ENCODE measurements at places on chromosomes 4 and X.

- DNase-seq: no peak
These were observed 19.9 kb downstream of the TMEM164 start for GRCh38 chrX:110022599-110023448.

GRCh38 chr4:143961075-143961474, 55.7 kb upstream of the GYPE start:
- no peak for DNase-seq

- no peak for DNase-seq
These were observed 31.6 kb upstream of the CDKN2AIP start for GRCh38 chr4:183412821-183413220.

DNA sequence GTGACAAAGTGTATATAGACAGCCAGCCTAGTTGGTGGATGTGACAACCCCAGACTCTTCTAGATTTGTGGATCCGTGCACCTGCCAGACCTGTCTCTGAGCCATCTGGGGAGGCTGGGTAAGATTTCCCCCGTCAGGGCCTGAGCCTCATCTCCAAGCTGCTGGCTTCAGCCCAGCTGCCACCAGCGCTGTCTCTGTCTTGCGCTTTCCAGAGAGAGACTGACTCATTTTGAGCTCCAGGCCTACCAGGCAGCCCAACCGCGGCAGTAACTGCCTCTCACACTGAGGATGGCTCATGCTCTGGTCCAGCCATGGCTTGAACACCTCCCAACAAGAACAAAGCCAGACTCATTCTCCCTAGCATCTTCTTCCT, 26.4 kb downstream of the NOP14 start:
- DNase-seq: peak; percentile 67

- peak; percentile 32 for DNase-seq
These were observed 137.3 kb upstream of the RPL34 start for GRCh38 chr4:108483079-108483478.

DNA sequence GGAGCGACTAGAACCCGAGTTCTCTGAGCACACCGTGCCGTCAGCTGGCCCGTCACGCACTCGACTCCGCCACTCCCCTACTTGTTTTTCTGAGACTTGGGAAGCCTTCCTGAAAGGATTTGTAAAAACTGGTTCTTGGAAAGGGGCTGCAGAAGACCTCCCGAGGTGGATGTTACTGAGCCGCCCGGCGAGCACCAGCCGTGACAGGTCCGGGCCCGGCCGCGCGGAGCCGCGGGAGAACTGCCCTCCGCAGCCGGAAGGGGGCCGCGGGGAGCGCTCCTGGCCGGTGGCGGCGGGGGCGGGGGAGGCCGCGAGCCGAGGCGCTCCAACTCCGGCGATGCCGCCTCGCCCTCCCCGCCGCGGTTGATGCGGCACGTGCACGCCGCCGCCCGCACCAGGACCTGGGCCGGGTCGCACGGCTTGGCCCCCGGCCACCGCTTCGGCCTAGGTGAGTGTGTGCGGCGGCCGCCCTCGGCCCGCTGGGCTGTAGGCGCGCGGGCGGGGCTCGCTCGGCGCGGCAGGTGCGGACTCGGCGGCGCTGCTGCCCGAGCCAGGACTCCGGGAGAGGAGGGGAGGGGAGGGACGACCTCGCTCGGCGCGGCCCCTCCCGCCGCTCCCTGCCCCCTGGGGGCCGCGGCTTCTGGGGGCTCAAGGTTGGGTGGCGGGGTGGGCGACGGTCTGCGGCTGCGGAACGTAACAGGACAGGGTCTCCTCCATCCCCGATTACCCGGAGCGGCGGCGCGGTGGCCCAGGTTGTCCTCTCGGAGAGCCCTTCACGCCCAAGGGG, 1.7 kb downstream of the SPRY1 start:
- peak; percentile 40 for DNase-seq

GRCh38 chr4:102994803-102995202, 24.7 kb downstream of the SLC9B1 start:
- DNase-seq: no peak

GRCh38 chr4:2694691-2695090, 61.4 kb downstream of the TNIP2 start:
- DNase-seq: no peak

DNA sequence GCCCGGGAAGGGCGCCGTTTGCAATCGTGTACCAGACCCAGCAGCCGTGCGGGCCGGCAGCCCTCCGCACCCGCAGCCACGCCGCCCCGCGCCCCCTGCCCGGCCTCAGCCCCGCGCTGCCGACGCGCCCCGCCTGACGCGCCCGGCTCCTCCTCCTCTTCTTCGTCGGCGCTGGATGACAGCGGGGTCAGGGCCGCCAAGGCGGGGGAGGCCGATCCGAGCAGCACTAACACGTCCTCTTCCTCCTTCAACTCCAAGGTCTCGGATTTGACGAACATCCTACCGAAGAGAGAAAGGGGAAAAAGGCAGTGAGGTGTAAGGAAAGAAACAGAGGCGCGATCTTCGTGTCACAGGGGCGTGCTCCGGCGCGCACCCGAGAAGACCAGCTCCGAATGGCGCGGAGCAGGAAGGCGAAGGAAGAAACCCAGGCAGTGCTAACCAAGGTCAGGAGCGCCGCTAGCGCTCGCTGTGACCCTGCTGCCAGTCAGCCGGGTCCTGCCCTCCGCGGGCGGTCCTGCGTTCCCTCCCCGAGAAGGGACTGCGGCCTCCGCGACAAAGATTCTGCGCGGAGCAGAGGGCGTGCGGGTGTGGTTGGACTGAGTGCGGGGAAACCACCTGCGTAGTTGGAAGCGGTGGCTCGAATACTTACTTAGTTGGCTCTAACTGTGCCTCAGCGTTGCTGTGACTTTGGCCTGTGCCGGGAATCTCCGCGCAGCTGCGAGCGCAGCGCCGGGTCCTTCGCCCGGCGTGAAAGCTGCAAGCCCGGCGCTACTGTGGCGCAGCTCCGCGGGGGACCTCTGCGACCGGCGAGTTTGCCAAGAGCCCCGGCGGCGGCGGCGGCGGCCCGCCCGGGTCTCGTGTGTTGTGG, 548 bp downstream of the NEUROG2 start:
- no peak for DNase-seq

DNA sequence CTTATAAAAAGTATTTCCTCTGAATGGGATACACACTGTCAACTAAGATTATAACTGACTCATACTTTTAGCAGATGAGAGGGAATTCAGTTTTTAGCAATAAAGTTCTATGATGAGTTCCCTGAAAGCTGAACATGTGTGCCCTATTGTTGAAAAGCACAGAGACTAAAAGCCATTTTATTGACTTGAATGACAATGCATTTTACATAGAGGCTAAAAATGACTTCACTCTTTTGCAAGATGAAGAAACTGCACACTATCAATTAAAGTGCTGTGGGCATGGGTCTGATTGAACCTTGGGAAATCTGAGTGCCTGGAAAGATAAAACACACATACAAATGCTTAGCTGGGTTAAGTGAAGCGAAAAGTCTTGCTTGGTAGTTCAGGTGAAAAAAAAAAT, 633.4 kb downstream of the PDHA2 start:
- DNase-seq: no peak

- DNase-seq: no peak
These were observed 14.9 kb downstream of the IGFBP7 start for GRCh38 chr4:57095245-57095644.

- DNase-seq: no peak
These were observed 30.5 kb downstream of the ZBTB49 start for GRCh38 chr4:4320528-4320927.

DNA sequence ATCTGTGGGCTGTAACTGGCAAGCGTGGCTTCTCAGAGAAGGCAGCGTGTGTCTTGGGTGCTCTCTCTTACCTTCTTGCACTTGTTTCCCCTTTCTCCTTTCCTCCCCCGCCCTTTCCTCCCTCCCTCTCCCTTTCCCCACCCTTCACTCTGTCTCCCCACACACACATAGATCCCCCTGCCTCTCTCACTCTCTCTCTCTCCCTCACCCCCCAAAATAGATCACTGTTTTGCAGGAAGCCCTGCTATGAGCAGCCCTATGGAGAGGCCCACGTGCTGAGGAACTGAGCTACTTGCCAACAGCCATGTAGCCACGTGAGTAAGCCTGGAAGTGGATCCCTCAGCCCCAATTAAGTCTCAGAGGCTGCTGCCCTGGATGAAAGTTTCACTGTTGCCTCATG, 4.3 kb upstream of the PNMA6E start:
- DNase-seq: no peak

- no peak for DNase-seq
These were observed 1.6 kb downstream of the STK32B start for GRCh38 chr4:5052726-5053425.

DNA sequence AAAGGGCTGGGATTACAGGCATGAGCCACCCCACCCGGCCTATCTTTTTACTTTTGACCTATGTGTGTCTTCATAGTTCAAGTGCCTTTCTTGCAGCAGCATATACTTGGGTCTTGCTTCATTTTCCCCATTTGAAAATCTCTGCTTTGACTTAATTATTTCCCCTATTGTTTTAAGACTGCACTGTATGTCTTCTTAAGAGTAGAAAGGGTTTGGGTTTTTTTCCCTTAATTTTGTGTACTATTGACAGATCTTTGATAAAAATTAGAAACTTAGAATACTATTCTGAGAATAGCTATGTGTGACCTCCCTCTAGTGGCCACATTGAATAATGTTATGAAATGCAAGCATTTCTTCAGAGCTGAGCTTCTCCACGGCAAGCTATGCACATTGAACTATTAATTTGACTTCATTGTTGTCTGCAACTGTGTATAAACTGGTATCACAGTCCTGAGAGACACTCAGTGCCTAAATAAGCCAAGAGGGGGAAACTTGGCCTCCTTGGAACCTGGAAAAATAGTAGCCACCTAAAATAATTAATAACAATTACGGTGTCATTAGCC, 8.7 kb upstream of the SLC25A4 start:
- no peak for DNase-seq

DNA sequence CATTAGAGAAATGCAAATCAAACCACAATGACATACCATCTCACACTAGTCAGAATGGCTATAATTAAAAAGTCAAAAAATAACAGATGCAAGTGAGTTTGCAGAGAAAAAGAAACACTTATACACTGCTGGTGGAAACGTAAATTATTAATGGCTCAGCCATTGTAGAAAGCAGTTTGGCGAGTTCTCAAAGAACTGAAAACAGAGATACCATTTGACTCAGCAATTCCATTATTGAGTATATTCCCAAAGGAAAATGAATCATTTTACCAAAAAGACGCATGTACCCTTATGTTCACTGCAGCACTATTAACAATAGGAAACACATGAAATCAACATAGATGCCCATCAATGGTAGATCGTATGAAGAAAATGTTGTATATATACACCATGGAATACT, 75.0 kb downstream of the NAA11 start:
- no peak for DNase-seq

GRCh38 chr4:8274765-8275547, 5.4 kb downstream of the HTRA3 start:
- no peak for DNase-seq

GRCh38 chrX:115560211-115560977, 580 bp upstream of the PLS3 start:
- no peak for DNase-seq

DNA sequence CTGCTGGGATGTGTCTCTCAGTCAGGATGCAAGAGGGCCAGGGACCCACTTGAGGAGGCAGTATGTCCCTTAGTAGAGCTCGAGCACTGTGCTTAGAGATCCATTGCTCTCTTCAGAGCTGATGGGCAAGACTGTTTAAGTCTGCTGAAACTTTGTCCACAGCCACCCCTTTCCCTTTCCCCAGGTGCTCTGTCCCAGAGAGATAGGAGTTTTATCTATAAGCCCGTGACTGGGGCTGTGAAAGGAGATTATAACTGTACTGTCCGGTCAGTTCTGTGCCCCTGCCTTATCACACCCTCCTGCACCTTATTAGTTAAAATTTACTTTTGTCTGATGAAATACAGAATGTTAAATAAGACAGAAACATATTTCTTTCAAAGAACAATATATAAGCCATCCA, 378.4 kb downstream of the PABPC4L start:
- no peak for DNase-seq

- no peak for DNase-seq
These were observed 80.6 kb downstream of the PBDC1 start for GRCh38 chrX:76253432-76253831.

GRCh38 chr4:101348995-101349800, 1.9 kb upstream of the PPP3CA start:
- DNase-seq: no peak

- DNase-seq: no peak
These were observed 202.1 kb downstream of the HNRNPD start for GRCh38 chr4:82171531-82172155.

DNA sequence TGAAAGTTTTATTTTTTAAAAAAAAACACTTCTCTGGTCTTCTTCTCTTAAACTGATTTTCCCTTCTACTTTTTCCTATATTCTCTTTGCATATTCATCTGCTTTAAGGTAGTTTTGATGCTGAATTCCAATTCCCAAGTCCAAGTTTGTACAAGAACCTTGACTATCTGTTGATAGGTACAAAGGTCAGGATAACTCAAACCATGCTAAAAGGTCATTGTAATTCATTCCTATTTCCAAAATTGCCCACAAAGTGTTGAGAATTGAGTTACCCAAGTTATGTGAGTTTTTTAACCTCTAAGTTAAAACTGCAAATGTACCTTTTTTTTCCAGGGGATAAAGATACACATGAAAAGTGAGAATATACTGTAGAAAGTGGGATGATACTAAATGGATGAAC, 46.1 kb upstream of the TMEM192 start:
- no peak for DNase-seq

DNA sequence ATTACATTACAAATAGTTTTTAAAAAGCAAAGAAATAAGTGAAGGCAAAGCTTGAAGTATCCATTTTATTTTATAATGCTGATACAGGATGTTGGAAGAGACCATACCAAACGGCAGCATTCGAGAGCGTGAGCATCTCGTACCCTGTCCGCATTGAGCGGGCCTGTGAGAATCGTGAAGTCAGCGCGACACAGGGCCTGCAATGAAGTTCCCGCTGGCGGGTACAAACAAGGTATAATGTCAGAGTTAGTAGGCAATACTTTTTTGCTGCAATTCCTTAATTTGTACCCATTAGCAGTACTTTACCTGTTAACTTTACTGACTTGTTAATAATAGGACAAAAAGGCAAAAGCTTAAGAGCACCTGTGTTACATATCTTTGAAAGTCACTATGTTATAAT, 19.0 kb downstream of the HNRNPD start:
- no peak for DNase-seq

DNA sequence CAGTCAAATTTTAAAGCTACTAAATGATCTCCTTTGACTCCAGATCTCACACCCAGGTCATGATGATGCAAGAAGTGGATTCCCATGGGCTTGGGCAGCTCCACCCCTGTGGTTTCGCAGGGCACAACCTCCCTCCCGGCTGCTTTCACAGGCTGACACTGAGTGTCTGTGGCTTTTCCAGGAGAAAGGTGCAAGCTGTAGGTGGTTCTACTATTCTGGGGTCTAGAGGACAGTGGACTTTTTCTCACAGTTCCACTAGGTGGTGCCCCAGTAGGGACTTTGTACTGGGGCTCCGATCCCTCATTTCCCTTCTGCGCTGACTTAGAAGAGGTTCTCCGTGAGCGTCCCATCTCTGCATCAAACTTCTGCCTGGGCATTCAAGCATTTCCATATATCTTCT, 845.2 kb downstream of the PCDH18 start:
- no peak for DNase-seq

DNA sequence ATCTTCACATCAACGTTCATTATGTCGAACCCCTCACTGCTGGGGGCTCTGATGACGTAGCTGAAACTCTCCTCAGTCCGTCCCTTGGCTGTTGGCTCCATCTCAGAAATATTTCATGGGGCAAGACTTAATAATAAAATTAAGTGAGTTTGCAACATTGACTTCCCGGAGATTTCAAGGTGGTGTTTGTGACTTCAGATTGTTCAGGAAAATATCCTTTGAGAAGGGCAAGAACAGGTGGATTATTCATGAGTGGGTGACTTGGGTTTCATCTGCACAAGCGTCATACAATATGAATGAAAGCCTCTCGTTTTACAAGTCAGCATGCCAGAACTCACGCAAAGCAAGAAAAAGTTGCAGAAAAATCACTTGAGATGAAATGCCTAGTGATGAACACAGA, at the start of gene C4orf50:
C4orf50 (minus strand) TSS at position 101 of the 400 bp plus-strand sequence.
- no peak for DNase-seq

All from stimulated activated CD8-positive, alpha-beta memory T cell treated with anti-CD3 and anti-CD28 coated beads, Interleukin-7, amount 100 ng/mL, for 48 hours (primary cell).